Activated CD4-positive, alpha-beta T cell treated with anti-CD3 and anti-CD28 coated beads for 1 hour (primary cell): ENCODE measurements at places on chromosomes 3 and 15.

DNA sequence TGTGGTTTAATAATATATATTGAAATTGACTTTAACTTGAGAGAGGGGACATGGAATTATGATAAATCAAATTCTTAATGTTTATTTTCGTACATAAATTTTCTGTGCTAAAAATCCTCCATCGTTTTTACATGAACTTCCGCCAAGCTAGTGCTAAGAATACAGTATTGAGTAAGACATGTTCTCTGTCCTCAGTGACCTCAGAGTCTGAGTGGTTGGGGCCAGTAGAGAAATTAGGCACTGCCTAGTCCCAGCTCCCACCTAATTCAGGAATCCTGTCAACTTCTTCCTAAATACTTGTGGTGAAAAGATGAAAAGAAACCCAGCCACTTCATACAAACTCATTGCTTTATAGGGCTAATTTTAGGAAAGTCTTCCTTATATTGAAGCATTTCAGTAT is 110.3 kb downstream of the PPP2R3A start:
- no peak for DNase-seq

- no peak for DNase-seq
These were observed 531.2 kb upstream of the CFAP20DC start for GRCh38 chr3:59580996-59581395.

- no peak for DNase-seq
These were observed 58.1 kb downstream of the TUSC7 start for GRCh38 chr3:116767726-116768125.

DNA sequence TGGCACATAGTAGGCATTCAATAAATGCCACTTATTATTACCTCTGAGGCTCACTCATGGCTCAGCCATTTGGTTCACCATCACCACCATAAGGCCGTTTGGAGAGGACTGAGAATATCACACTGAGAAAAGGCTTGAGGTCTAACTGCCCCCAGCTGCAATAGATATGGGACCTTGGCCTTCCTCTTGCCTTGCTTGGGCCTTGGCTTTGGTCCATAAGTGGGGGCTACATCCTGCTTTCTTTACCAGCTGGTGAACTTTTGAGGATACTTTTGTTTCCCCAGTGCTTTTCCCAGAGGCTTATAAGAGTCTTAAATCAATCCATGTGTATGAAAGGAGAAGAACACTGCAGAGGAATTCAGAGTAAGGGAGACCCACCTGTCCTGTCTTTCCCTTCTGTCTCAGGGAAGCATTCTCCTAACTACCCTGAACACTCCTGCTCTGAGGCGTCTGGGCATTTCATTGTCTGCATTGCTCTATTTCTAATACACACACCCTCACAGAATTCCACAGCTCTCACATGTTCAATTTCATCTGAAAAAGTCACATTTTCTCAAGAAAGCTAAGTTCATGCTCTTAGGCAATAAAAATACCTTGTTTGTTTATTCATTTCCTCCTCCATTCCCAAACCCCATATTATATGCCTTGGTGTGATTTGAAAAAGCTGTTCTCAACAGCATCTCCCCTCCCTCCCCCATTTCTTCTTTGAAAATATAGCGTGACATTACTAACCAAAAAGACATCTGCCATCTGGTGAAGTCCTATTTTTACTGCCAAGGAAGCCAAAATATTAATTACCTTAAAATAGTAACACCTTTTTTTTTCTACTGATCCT is 22.5 kb upstream of the KCNMB2 start:
- DNase-seq, result no peak

DNA sequence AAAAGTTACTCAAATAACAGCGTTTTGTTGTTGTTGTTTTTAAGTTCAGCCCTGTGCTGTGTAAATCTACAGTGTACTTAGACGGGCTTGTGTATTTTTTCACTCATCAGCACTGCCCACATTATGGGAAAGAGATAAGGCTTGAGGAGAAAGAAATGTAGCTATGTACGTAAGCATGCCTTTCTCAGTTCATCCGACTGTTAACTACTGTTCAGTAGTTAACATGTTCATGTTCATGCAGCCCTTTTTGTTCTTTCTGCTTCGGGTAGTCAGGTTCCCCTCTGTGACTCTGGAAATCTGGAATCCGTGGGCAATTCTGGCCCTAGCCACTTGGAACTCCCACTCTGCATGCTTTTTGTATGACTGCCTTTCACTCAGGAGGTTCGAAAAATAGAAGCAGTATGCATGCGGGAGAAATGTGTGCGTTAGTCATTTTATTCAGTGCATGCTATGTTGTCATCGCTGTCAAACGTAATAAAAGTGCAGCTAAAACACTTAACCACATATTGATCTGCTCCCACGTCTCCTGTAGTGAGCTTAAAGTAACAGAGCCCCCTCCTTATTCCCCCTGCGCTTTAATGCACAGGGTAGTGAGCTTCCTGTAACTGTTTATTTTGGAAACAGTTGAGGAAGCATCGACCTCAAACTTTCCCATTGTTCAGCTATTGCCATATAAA is 283.1 kb upstream of the NR2F2 start:
- no peak for DNase-seq

DNA sequence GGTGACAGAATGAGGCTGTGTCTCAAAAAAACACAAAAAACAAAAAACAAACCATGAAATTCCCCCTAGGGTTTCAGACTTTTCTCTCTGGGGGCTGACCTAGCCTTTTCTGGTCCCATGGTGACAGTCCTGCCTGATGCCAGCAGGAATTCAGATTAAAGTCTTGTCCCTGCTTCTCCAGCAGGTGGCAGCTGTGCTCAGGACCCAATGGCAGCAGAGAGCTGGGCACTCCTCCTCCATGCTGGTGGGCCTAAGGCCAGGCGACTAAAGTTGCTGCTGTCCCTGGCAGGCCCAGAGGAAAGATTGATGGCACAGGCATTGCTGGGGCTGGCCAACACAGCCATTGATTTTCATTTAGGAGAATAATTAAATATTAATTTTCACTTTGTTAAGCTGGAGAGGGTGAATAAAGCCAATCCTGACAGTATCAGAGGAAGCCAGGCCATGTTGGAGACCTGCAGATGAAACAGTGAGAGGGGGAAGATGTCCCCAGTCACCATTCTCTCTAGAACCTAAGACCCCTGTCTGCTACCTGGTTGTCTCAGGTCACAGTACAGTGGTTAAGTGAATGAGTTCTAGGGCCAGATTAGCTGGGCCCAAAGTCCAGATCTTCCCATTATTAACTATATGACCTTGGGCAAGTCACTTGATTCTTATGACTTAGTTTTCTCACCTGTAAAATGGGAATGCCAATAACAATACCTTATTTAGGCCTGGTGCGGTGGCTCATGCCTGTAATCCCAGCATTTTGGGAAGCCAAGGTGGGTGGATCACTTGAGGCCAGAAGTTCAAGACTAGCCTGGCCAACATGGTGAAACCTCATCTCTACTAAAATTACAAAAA is 7.1 kb downstream of the CELF6 start:
- DNase-seq, result peak; percentile 26

DNA sequence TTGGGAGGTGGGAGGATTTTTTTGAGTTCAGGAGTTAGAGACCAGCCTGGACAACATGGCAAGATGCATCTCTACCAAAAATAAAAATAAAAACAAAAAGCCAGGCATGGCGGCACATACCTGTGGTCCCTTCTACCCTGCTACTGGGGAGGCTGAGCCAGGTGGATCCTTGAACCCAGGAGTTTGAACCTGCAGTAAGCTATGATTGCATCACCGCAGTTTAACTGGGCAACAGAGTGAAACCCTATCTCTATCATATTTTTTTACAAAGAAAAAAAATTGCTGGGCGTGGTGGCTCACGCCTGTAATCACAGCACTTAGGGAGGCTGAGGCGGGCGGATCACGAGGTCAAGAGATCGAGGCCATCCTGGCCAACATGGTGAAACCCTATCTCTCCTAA is 35.8 kb upstream of the RPN1 start:
- no peak for DNase-seq

- no peak for DNase-seq
These were observed 235.4 kb downstream of the FMN1 start for GRCh38 chr15:32959077-32959476.

GRCh38 chr15:80052597-80053304 is 6.7 kb upstream of the ZFAND6 start:
- no peak for DNase-seq

DNA sequence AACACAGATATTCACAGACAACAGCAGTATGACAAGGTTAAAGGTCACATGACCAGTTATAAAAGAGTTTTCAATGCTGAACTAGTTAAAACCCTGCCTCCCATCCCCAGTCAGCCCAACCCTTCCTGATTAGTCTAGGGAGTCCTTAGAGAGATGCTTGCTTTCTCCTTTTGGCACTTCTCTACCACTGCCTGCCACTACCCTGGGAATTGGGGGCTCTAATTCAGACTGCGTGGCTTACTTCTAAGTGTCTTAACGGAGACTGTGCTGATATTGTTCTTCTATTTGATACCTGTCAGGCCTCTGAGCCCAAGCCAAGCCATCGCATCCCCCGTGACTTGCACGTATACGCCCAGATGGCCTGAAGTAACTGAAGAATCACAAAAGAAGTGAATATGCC is 11.7 kb upstream of the TRA2B start:
- no peak for DNase-seq

GRCh38 chr15:57237301-57237642 is 139.0 kb upstream of the CGNL1 start:
- no peak for DNase-seq

- peak; percentile 16 for DNase-seq
These were observed 22.4 kb downstream of the PLA2G4F start for GRCh38 chr15:42133886-42134502.

DNA sequence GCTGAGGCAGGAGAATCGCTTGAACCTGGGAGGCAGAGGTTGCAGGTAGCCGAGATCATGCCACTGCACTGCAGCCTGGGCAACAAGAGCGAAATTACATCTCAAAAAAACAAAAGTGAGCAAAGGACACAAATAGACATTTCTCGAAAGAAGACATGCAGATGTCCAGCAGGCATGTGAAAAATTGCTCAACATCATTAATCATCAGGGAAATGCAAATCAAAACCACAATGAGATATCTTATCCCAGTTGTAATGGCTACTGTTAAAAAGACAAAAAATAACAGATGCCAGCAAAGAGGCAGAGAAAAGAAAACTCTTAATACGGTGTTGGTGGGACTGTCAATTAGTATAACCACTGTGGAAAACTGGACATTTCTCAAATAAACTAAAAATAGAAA is 20.9 kb downstream of the ASB7 start:
- no peak for DNase-seq

DNA sequence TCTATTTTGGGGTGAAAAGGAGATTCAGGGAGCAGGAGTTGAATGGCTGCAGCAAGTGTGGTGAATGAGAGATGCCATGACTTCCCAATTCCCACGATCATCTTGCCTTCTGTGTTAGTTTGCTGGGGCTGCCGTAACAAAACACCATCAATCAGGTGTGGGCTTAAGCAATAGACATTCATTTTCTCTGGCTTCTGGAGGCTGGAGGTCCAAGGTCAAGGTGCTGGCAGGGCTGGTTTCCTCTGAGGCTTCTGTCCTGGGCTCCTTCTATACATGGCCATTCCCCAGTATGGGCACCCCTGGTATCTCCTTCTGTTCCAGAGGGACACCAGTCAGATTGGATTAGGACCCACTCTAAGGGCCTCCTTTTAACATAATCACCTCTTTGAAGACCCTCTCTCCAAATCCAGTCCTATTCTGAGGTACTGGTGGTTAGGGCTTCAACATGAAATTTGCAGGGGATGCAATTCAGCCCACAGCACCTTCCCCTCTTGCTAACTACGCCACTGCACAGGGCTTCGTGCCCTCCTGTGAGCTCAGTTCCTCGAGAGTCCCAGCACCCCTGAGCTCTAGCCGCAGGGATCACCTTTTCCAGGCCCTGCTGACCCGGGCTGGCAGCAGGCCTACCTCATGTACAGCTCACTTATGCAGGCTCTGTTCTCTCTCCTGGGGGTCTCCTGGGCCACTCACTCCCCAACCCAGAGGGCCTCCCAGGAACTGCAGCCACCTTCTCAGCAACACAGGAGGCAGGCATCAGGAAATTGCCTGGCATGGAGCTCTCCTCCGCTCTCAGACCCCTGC is 37.3 kb upstream of the SLC6A11 start:
- DNase-seq, result no peak
